ENCODE measurements at places on chromosomes 6 and 20. TPM values are rescaled to one million over a fixed set of nuclear protein-coding genes. Genes with fewer than 3 reads are reported as not detected.

Gene CGA
- total RNA-seq = 0.13 TPM

DNA sequence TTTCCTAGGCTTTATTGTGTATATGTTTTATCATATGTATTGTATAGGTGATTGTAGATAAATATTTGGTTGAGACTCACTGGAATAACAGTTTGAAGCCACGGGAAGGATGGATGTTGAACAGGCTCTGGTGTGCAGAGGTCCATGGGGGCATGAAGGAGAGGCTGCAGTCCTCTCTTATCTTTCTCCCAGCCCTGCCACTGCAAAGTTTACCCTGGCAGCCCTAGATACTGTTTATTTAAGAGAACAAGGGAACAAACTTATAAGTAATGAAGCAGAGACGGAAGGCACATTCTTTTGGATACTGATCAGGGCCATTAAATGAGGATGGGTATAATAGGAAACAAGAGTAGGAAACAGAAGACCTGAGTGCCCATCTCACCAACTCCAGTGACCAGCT, 103.6 kb upstream of the SCGN start:
- DNase-seq = no peak

GRCh38 chr6:128929869-128930268, 46.9 kb downstream of the LAMA2 start:
- no peak for DNase-seq

Gene C6orf15
- not detected for total RNA-seq

DNA sequence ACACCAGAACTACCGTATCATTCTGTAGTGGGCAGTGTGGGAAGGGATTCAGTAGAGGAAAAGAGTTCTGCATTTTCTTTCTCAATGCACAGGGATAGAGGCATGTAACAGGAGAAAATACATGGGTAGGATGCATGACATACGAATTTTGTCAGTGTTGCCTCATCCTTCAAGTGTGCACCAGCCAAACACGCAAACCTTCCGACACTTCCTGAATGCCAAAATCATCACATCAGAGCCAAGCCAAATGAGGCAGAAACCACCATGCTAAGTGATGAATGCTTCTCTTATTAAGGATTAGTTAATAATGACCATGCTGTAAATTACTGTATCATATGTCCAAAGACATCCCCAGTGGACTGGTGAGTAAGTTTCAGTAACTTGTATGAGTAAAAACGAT, 27.3 kb downstream of the RAMACL start:
- DNase-seq = peak; percentile 58

Gene IL17A
- not detected for total RNA-seq

Gene SIRPD
- not detected for total RNA-seq

- no peak for DNase-seq
These were observed 5.3 kb downstream of the ZBTB24 start for GRCh38 chr6:109477725-109478124.

DNA sequence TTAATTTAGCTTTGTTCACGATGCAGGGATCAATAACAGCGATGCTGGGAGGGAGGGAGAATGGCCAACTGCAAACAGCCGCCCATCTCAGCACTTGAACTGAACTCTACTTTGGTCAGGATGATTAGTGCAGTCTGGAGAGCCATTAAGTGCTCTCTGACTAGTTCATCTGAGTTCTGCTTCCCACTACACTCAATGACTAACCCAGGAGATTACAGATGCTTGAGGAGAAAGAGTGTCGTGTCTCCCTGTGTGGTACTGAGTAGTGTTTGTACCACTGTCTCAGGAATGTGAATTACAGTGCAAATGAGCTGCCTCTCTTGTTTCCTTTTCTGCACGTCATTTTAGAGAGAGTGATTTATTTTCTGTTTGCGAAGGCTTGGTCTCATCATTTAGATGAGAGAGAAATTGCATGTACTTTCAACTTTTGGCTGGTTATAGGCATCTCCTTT, 23.5 kb downstream of the CARMIL1 start:
- peak; percentile 80 for DNase-seq

Gene MAPK13
- 0.60 TPM for total RNA-seq

DNA sequence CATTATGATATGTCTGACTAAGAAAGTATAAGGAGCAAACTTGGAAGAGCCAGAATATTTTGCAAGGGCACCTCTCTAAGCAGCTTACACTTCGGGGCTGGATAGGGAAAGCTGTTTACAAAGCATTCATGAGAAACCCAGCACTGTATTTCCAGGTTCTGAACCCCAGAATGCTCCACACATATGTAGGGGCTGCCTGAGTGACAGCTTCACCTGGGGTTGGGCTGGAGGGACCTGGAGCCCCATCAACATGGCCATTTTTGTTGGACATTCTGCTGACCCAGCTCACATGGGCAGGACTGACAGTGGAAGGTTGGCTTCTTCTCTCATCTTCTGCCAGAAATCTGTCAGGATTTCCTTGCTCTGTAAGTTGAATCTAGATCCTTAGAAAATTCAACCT, 197.1 kb upstream of the SSTR4 start:
- DNase-seq = no peak

DNA sequence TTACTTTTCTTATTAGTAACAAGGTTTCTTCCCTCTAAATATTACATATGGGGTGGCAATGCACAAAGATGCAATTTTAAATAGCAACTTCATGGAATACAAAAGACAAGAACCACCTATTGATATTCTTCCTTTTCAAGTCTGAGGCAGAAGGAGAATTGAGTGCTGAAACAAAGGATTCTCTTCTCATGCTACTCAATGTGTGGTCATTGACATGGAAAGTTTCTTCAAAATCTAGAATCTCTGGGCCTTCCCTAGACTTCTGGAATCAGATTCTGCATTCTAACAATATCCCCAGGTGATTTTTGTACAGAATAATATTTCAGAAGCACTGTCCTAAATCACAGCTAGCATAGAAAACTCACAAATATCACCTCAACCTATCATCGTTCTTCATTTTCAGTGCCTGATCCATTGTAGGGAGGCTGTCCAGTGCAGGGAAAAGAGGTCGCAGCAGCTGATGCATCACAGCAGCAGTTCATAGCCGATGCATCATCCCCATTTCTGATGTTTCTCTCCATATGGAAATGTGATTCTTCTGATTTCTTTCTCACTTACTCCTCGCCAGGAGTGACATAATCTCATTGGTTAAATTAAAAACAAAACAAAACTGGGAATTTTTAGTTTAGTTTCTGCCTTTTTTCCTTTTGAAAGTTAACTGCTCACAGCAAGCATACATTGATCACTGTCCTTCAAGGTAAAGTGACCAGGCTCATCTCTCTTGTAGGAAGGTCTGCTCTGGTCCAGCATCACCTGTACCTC, 139.5 kb upstream of the FAM83B start:
- no peak for DNase-seq

- no peak for DNase-seq
These were observed 269.7 kb downstream of the THBS2 start for GRCh38 chr6:168983925-168984324.

GRCh38 chr6:72579865-72580264, 42.0 kb upstream of the KCNQ5 start:
- no peak for DNase-seq

- DNase-seq = no peak
These were observed 1.8 kb downstream of the GSTA4 start for GRCh38 chr6:52992980-52993920.

DNA sequence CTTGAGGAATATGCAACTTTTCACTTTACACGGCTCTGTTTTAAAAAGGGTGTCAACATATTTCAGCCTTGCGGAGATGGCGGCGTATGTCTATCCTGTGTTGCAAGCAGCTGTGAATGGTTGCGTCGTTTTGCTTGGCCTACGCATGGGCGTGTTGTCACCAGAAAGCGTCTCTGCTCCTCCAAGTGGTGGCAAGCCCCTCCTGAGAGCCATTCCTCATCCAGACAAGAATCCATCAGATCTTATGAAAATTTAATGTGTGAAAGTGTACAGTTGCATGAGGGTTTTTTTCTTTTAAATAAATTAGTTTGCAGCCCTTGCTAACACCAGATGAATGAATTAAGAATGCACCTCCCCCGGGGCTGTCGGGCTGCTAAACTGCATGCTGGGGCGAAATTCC, 114.4 kb downstream of the PHACTR3 start:
- DNase-seq = no peak

- DNase-seq = no peak
These were observed 57.7 kb downstream of the ADNP start for GRCh38 chr20:50873585-50873984.

Gene HIVEP2
- 5.8 TPM for total RNA-seq

DNA sequence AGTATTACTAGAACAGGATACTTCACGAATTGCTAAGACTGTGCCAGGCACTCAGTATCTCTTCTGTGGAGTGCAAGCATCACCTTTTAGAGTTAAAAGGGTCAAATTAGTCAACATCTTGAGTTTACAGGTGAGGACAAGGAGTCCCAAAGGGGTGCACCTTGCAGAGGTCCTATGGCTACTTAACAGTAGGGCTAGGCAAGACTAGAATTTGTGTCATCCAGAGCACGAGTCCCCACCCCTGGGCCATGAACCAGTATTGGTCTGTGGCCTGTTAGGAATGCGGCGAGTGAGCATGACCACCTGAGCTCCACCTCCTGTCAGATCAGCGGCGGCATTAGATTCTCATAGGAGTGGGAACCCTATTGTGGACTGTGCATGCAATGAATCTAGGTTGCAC, 10.5 kb upstream of the DSTN start:
- no peak for DNase-seq

Gene GATA5
- total RNA-seq = not detected

DNA sequence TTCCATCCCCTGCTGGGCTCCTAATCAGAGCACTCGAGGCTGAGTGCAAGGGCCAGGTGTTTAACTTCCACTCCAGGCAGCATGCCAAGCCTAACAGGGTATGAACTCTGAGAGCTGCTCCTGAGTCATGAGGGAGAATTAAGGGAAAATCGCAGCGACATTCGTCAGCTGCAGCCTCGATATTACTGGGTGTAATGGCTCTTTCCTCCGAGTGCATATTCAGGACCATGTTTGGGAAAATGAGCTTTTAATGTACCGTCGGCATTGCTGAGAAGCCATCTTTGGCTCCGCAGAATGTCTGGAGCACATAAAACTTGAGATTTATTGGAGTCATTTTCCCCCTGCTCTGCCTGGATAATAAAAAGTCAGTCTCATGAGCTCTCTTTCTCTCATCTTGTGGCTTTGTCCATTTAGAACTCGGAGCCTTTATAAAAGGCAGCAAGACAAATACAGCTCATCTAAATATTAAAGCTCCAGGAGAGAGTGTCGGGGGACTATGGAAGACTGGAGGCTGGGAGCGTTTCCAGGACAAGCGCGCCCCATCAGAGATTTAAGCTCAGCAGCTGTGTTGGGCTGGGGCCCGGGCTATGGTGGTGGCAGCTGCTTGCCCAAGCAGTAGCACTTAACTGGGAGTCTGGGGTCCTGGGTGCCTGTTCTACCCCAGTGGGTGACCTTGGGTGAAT, 103.7 kb downstream of the TOX2 start:
- DNase-seq = peak; percentile 89

- DNase-seq = no peak
These were observed 289.4 kb downstream of the PHACTR1 start for GRCh38 chr6:13005994-13006393.

DNA sequence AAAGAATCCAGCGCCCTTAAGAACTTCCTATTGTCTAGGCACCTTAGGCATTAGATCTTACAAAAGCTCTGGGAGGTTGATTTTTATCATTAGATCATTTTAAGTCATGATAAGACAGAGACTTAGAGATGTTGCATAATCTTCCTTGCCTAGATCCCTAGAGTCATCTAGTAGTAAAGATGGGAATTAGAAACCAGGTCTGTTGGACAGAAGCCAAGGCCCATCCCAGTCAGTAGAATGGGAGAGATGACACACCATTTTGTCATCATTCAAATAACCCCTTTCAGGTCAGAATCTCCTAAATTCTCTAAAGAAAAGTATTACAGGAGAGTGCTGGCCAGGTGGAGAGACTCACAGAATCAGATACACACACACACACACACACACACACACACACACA, 579.1 kb downstream of the BMP2 start:
- peak; percentile 67 for DNase-seq
